Hepatocyte (in vitro differentiated cells): ENCODE measurements at places on chromosomes 1 and 21.

- no peak for DNase-seq
These were observed 28.8 kb upstream of the ZBTB18 start for GRCh38 chr1:244022311-244022710.

- DNase-seq = no peak
These were observed 2.7 kb downstream of the SERBP1 start for GRCh38 chr1:67427465-67427864.

- no peak for DNase-seq
These were observed 12.3 kb downstream of the INSRR start for GRCh38 chr1:156846643-156847042.

GRCh38 chr1:191528275-191528674 lies 630.0 kb upstream of the RGS18 start:
- no peak for DNase-seq

DNA sequence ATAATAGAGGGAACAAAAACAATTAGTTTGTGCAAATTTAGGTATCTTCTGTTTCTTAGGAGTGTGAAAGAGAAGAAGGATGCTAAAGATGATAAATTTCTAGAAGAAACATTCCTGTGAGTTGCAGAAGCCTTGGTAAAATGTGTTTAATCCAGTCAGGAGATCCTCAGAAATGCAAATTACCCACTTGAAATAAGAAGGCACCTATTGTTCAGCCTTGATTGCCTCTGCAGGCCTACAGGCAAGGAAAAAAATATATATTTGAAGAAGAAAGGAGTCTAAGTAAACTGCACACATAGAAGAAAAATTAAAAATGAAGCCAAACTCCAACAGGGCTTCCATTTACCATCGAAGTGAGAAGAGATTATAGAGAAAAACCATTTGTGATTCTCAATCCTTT lies 51.0 kb upstream of the LHX8 start:
- DNase-seq = no peak

DNA sequence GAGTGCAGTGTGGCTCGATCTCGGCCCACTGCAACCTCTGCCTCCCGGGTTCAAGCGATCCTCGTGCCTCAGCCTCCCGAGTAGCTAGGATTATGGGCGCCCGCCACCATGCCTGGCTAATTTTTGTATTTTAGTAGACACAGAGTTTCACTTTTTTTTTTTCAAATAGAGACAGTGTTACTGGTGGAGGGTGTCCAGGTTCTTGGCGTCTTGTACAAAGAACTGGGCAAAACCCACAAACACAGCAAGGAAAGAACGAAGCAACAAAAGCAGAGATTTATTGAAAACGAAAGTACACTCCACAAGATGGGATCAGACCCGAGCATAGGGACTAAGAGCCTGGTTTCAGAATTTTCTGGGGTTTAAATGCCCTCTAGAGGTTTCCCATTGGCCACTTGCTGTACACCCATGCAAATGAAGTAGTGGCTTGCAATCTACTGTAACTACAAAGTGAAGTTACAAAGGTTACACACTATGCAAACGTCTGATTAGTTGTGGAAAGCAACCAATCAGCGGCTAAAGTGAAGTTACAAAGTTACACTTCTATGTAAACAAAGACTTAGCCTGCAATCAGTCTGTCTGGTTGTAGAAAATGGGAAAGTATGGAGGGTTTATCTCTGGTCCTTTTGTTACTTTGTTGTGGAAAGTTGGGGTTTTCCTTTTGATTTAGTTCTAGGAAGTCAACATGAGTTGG lies 199.1 kb downstream of the DYRK1A start:
- DNase-seq = peak; percentile 62

GRCh38 chr1:236746785-236747184 lies 48.3 kb upstream of the MTR start:
- no peak for DNase-seq

DNA sequence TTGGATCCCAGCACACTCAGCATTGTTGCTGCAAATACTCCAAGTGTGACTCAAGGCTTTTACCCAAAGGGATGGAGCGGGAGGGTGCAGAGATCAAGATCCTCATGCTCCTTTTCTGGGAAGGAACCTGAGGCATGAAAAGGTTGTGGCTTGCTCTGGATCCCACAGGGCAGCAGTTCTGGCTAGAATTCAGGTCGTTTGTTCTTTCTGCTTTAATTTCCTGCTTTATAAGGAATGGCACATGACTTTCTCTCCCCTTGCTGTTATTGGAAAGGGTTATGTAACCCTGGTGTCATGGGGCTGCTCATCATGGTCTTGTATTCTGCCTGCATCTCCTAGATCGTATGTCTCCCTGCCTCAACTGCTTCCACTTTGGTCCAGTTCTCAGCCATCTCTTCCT lies 101.6 kb downstream of the NOS1AP start:
- DNase-seq = no peak

- DNase-seq = no peak
These were observed 16.1 kb upstream of the PDZK1IP1 start for GRCh38 chr1:47205918-47206317.

DNA sequence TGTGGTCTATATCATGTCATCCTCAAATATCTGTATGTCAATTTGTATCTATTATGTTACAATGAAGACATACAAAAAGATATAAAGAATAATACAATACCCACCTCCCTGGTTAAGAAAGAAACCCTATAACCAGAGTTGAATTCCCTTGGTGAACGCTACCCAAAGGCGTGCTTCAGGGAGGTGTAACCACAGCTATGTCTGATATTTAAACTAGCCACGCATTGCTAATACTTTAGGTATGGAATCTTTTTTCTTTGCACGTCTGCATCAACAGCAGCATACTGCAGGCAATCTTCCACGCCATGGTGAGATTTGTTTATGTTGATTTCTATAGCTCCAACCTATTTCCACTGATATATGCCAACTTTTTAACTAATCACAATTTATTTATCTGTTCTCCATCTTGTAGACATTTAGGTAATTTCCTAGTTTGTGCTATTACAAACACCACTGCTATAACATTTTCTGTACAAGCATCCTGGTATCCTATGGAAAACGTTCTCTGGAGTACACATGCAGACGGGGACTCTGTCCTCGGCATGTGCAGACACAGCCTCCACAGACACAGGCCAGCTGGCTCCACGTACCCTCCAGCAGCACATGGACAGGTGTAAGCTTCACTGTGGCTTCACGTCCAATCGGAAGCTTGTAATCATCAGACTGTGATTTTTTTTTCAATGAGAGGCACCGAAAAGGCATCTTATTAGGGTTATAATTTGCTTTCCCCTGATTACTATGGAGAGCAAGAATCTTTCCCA lies 58.5 kb downstream of the HSF2BP start:
- DNase-seq = peak; percentile 49

- no peak for DNase-seq
These were observed 29.8 kb upstream of the TADA1 start for GRCh38 chr1:166905900-166906299.

GRCh38 chr1:71434240-71434639 lies 353.4 kb upstream of the ZRANB2 start:
- DNase-seq = no peak

GRCh38 chr1:70504176-70504820 lies 93.2 kb downstream of the CTH start:
- peak; percentile 63 for DNase-seq

- peak; percentile 68 for DNase-seq
These were observed 49.2 kb upstream of the PAX7 start for GRCh38 chr1:18581420-18581880.

- no peak for DNase-seq
These were observed 123.3 kb downstream of the GRIK3 start for GRCh38 chr1:36910886-36911540.

DNA sequence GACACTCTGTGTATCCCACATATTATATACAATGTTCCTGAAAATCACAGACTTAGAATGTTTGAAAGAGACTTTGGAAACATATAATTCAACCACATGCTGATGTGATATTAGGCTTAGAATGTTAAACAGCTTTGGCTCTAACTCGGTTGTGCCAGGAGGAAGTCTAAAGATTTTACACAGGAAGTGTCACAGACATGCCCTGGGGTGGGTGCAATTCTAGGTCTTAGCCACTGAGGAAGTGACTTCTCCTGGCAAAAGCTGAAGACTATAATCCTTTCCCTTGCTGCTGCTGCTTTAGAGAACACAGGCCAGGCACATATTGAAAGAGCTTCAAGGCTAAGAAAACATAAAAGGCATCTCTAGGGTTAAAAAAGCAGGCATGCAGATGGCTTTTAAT lies 51.0 kb downstream of the RPL5 start:
- DNase-seq = no peak

GRCh38 chr1:207191776-207192175 lies 87.7 kb downstream of the C4BPA start:
- no peak for DNase-seq
